ENCODE measurements at places on chromosomes 16 and 17.

DNA sequence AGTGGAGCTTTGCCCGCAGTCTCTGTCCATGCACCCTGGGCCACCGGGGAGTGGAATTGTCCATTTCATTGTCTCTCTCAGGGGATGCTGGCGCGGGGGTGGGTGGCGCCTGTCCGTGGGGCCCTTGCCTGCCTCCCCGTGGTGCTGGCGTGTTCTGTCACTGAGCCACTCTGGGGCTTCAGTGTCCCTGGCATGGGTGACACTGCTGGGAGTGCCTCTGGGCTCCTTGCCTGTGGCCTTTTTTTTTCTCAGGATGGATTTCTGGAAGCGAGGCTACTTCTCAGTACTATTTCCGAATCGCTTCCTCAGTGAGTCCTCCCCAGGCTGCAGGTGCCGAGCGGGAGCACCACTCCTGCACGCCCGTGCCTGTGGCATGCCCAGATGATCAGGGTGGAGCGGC is 55.0 kb downstream of the PDPK1 start:
- DNase-seq, result peak; percentile 21

DNA sequence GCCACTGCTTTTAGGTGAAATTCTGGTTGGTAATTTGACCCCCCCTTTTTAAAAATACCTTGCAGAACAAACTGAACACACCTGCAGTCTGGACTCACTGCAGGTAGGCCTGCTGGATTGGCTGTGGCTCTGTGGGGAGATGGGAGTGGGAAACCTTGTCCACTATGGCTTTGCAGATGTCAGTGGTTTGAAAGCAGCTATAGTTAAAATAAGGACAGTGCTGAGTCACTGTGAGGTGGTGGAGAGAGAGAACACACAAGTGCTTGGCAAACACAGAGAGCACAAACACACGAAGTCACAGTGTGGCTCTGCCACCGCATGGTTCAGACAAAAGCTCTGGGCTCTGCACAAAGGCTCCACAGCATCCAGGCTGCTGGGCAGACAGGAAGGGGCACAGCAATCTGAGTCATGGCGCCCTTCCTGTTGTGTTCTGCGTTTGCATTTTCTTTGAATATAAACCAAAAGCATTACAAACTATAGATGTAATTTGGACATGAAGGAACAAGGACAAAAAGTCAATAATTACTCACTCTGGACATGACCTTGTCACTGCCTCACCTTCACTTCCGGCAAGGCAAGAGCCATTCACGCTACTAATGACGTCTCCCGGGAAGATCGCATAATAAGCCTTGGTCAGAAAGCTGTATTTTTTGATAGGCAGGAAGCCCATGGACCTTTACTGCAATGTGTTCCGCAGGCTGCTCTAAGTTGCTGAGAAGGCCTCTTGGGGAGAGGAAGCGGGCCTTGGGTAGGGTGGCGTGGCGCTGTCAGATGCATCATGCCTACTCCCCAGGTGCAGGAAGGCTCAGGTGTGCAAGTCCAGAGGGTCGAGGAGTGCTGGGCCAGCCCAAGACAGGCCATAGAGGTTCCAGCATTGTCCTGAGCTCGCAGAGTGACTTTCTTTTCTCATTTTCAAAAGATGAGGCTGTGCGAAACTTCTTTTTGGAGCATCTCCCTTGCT is 60.1 kb upstream of the MED9 start:
- DNase-seq, result peak; percentile 60

GRCh38 chr17:965311-965989 is 14.1 kb downstream of the NXN start:
- DNase-seq, result no peak

DNA sequence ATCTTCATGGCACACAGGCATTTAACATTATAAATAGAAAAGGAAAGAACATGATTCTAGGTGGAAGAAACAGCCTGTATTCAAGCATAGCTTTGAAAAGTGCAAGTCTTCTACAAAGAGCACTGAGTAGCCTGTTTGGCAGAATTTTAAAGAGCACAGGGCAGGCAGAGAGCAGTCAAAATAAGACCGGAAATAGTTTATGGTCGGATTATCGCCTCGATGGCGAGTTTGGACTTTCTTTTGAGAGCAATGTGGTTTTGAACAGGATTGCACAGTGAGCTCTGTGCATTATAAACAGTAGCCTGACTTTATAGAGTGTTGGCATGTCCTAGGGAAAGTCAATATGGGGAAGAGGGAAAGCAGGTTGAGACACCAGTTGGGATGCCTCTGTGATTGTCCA is 6.2 kb upstream of the TMEM100 start:
- no peak for DNase-seq
